Activated T-cell treated with anti-CD3 and anti-CD28 coated beads, Interleukin-2, amount 50 U/mL, for 48 hours (primary cell): ENCODE measurements at places on chromosomes 6 and 20.

- DNase-seq = peak; percentile 45
Observed at GRCh38 chr6:15387118-15387517, 141.2 kb downstream of the JARID2 start.

DNA sequence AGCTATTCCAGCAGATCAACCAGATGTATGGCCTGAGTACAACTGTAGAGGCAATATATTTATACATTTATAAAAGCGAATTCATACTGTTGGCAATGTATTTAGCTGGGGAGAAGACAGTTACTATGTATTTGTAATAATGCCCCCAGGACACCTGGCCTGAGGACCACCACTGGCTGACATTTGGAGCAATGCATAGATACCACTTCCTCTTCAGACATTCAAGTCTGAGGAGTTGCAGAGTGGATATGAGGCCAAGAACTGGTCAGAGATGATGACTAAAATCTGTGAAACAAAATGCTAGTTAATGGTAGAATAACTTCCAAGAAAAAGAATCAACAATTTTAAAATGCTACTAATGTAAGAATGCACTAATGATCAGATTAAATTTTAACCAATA lies 462.3 kb downstream of the CDC5L start:
- DNase-seq = no peak

DNA sequence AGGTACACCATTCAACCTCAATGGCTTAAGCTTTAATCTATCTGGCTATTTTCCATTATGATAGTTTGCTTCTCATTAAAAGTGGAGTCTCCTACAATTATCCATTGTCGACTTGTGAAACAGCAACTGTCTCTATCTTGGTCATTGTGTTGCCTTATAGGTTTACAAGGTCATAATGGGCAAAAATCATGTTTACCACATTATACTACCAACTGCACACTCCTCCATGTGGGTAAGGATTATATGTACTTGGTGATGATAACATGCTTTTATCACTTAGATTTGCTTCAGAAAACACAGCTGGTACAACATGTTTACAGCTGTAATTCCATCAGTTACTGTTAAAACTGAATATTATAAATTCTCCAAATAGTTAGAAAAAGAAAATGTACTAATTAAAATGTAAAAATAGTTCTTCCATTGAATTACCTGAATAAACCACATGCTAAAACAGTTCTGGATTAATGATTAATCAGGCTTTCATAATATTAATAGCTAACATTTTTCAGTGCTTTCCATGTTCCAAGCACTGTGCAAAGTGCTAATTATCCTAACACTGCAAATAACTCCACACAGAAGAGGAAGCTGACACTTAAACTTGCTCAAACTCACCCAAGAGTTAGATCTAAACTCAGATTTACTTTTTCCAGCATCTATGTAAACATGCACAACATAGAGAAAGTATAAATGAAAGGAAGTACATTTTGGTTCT lies 96.7 kb downstream of the OGFRL1 start:
- no peak for DNase-seq

DNA sequence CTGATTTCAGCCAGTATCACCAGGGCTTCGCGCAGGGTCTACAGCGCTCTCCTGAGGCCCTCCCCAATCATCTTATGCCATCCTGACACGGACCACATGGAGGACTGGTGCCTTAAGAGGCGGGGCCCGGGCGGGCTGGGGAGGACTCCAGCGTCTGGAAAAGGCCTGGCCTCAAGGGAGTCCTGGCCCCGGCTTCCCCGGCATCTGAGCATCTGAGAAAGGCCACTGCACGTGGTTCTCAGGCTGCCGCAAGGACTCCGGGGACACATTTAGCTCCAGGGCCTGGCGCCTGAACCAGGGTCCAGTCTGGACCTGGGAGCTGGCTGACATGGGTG lies 21.4 kb downstream of the BHLHE23 start:
- no peak for DNase-seq

- no peak for DNase-seq
Observed at GRCh38 chr6:91366781-91367180, 779.9 kb upstream of the MAP3K7 start.
